ENCODE measurements at places on chromosomes 7 and 10. TPM values are rescaled to one million over a fixed set of nuclear protein-coding genes. Genes with fewer than 3 reads are reported as not detected.

The CACNA2D1 gene
- not detected for total RNA-seq

DNA sequence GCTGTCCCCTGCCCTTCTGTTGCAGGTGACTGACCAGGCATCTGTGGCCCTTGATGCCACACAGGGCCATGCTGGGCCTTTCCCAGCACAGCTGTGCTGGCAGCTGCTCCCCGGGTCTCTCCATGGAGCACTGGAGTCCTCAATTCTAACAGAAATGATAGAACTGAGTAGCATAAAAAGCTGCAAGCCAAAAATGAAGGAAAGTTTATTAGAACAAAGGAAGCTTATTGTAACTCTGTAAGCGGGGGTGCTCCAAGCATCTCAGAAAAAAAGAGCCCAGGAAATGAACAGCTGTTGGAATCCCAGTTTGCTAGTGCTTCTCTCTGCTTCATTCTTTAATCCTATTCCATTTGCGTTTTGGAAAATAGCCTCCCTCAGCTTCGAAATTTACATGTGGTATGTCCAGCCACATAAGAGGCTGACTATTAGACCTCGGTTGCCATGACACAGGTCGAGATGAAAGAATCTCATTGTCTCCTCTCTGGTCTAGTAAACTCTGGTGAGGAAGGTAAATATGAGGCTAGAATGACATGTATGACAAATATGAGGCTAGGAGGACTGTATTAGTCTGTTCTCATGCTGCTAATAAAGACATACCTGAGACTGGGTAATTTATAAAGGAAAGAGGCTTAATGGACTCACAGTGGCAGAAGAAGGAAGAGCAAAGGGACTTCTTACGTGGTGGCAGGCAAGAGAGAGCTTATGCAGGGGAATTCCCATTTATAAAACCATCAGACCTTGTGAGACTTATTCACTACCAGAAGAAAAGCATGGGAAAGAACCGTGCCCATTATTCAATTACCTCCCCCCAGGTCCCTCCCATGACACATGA lies 23.7 kb downstream of the EPDR1 start:
- no peaks in the 10 kb centered on the region for H3K27me3 ChIP-seq
- H3K36me3 ChIP-seq: no peaks in the 10 kb centered on the region
- no peak overlapping the region for H3K27ac ChIP-seq
- DNase-seq: no peak
- H3K4me1 ChIP-seq: no peaks in the 10 kb centered on the region

DNA sequence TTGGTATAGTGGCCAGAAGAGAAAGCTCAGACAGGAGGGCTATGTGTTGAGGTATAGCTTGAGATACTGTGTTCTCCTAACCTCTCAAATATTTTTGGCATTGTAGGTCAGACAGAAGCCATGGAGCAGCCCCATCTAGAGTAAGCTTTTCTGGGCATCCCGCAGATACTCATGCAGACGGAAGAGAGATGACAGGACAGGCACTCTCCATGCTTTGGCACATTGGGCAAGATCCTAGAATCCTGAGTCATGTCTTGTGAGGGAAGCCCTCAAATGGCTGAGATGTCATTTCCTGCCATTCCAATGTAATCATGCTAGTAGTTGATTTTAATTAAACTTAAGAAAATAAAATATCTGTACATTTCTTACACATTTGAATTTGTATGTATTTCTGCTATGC lies 16.8 kb upstream of the KIF20B start:
- DNase-seq: no peak
- H3K4me3 ChIP-seq: no peak overlapping the region
- H3K4me1 ChIP-seq: no peaks in the 10 kb centered on the region
- peaks cover 8% of the 10 kb centered on the region for H3K27me3 ChIP-seq
- H3K27ac ChIP-seq: no peak overlapping the region

DNA sequence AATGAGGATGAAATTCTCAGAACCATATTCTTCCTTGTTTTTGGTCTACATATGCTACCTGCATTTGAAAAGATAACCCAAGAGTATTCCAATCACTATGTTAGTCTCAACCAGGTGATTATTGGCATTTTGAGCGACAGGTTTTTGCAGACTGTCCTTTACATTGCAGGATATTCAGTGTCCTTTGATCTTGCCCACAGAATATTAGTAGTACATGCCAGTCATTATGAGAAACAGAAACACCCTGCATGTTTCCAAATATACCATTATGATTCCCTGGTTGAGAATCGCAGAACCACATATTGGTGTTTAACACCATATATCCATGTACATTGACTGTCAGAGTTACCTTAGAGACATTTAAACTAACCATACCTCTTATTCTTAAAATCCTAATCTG lies 30.6 kb downstream of the TMEM243 start:
- no peak overlapping the region for H3K4me3 ChIP-seq

DNA sequence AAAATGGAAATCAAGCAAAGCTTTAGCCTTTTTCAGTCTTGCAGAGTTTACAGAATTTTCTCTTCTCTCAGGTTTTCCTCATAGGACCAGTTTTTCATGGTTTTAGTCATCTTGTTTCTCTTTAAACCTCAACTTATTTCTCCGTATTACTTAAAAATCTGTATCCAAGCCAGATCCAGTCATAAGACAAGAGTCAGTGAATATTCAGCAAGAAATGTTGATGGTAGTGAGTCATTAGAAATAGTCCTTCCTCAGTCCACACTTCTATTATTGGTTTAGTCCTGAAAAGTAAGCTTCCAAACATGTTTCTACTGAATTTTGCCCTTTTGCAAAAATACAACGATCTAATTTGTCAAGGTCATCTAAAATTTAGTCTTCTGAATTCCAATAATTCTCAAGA lies 107.0 kb downstream of the VIM start:
- H3K27ac ChIP-seq: no peak overlapping the region
- no peaks in the 10 kb centered on the region for H3K27me3 ChIP-seq
- no peak for DNase-seq
- H3K4me1 ChIP-seq: no peaks in the 10 kb centered on the region
- H3K36me3 ChIP-seq: no peaks in the 10 kb centered on the region

- H3K36me3 ChIP-seq: no peaks in the 10 kb centered on the region
- no peak overlapping the region for H3K4me3 ChIP-seq
- DNase-seq: no peak
- H3K27ac ChIP-seq: no peak overlapping the region
- no peaks in the 10 kb centered on the region for H3K27me3 ChIP-seq
- no peaks in the 10 kb centered on the region for H3K4me1 ChIP-seq
Observed at GRCh38 chr10:59175538-59176240, 754 bp upstream of the PHYHIPL start.

GRCh38 chr10:86961481-86962091 lies 3.2 kb downstream of the SNCG start:
- H3K27ac ChIP-seq: no peak overlapping the region
- no peaks in the 10 kb centered on the region for H3K27me3 ChIP-seq
- H3K4me1 ChIP-seq: peaks cover 11% of the 10 kb centered on the region
- no peak for DNase-seq
- H3K36me3 ChIP-seq: no peaks in the 10 kb centered on the region
- H3K4me3 ChIP-seq: no peak overlapping the region

GRCh38 chr7:65390588-65390987 lies 16.9 kb downstream of the ZNF92 start:
- peaks cover 10% of the 10 kb centered on the region for H3K4me1 ChIP-seq
- no peaks in the 10 kb centered on the region for H3K27me3 ChIP-seq
- H3K4me3 ChIP-seq: no peak overlapping the region
- no peak overlapping the region for H3K27ac ChIP-seq
- H3K36me3 ChIP-seq: peaks cover 14% of the 10 kb centered on the region

The AKR1C8 gene
- 9.2 TPM for total RNA-seq

GRCh38 chr10:35887685-35888084 lies 245.6 kb upstream of the FZD8 start:
- no peaks in the 10 kb centered on the region for H3K36me3 ChIP-seq
- no peak overlapping the region for H3K27ac ChIP-seq
- DNase-seq: no peak
- no peaks in the 10 kb centered on the region for H3K4me1 ChIP-seq
- H3K4me3 ChIP-seq: no peak overlapping the region

The PNLIP gene
- total RNA-seq: not detected

DNA sequence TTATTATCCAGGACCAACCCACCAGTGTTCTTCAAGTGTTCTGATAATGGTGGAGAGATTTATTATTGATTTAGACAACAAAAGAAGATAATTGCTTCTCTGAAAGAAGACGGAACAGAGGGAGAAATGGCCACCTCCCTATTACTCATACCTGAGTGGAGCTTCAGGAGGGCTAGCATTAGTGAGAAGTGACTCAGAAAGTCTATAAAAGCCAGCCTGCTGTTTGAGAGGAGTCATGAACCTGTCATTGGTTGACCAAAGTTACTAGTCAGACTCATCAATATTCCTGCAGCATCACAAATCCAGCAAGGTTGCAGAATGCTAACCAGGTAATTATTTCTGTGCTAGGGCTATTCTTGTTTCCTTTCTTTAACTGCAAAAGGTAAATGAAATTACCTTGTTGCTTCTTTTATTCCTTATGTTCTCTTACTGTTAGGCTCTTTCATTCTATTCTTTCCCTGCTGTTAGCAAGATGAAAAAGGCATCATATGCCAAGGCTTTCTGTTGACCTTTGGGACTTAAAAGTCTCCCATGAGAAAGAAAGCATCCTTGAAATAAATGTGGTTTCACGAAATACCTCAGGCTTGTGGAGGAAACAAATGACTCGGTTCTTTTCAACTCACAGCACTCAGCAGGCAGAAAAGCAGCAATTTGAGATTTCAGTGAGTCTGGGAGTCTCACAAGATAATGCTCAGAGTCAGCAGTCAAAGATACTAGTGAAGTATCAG lies 256.4 kb upstream of the PHYHIPL start:
- H3K27ac ChIP-seq: no peak overlapping the region
- H3K36me3 ChIP-seq: no peaks in the 10 kb centered on the region
- H3K27me3 ChIP-seq: no peaks in the 10 kb centered on the region
- no peaks in the 10 kb centered on the region for H3K4me1 ChIP-seq
- no peak overlapping the region for H3K4me3 ChIP-seq

The ITPRID1 gene
- not detected for total RNA-seq

DNA sequence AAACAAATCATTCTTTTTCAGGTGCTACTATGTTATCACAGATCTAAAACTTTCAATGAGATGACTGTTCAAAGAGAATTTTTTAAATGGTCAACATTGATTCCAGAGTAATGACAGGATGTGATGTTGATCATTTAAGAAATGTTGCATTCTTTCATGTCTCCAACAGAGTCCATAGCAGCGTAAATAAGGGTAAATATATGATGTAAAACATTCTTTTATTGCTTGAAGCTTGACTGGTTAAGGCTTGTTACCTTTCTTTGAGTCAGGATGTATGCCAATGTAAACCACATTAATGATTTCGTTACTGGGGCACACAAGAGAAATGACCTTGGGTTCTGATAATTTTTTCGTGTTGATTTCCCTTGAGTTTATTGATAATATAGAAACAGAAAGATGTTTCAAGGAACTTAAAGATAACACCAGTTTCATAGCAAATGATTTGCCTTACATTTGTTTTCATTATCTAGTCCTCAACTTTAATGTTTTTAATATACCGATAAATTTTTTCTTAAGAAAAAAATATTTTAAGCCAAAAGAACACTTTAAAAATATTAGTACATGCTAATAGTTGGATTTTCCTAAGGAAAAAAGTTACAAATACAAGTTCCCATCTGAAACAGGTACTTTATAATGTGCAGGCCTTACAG lies 3.5 kb downstream of the STK17A start:
- H3K36me3 ChIP-seq: no peaks in the 10 kb centered on the region
- no peaks in the 10 kb centered on the region for H3K27me3 ChIP-seq
- peak overlapping the region; percentile 87 for H3K27ac ChIP-seq
- H3K4me3 ChIP-seq: peak overlapping the region; percentile 97
- peak; percentile 81 for DNase-seq
- H3K4me1 ChIP-seq: peaks cover 54% of the 10 kb centered on the region

The MBL2 gene
- total RNA-seq: not detected

DNA sequence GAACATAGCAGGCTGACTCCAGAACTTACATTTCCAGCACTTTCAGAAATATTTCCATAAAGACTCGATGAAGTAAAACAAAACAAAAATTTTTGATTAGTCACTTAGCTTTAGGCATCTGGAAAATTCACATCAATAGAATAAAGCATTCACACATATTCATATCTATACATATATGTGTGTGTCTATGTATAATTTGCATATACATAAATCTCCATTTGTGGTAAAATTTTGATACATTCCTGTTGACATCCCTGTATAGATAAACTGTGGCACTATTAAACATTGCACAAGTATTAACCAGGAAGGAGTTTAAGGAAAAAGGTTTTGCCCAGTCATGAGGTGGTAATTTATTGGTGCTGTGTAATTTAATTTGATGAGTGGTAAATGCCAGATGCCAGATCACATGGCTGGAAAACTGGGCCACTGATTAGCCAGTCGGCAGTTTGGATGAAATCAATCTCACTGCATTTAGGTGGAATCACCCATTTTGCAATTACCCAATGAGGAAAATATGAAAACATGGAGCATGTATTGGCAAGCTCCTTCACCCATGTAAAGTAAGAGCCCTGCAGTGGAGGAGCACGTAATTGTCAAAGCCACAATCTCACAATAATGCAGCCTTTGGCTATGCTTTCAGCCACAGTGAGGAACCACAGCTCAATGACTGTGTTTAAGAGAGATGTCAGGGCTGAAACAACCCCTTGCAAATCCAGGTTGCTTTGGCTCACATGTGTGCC lies 294.6 kb downstream of the RNLS start:
- H3K27ac ChIP-seq: no peak overlapping the region
- no peak for DNase-seq
- H3K27me3 ChIP-seq: no peaks in the 10 kb centered on the region
- no peak overlapping the region for H3K4me3 ChIP-seq

DNA sequence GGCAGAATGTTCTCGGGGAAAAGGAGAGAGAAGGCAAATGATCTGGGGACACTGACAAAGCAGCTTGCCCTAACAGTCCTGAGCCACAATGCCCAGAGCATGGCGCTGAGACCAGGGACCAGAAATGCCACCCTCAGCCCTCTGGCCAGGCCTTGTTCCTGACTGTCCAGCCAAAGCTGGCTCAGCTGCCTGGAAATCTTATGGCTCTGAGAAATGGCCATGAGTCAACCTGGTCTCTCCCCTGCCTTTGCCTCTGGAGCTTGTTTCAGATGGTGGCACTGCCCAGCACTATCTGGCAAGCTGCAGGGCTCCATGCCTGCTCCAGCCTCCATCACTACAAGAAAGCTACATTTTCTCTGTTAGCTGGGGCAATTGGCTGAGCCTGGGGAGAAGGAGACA lies 90.5 kb upstream of the PLXNA4 start:
- H3K36me3 ChIP-seq: no peaks in the 10 kb centered on the region
- no peak for DNase-seq
- peaks cover 14% of the 10 kb centered on the region for H3K4me1 ChIP-seq
- H3K4me3 ChIP-seq: peak overlapping the region; percentile 29
- no peak overlapping the region for H3K27ac ChIP-seq

GRCh38 chr10:123715546-123715945 lies 49.4 kb downstream of the GPR26 start:
- no peaks in the 10 kb centered on the region for H3K36me3 ChIP-seq
- H3K4me1 ChIP-seq: no peaks in the 10 kb centered on the region
- no peak overlapping the region for H3K4me3 ChIP-seq
- H3K27ac ChIP-seq: no peak overlapping the region
- DNase-seq: no peak

DNA sequence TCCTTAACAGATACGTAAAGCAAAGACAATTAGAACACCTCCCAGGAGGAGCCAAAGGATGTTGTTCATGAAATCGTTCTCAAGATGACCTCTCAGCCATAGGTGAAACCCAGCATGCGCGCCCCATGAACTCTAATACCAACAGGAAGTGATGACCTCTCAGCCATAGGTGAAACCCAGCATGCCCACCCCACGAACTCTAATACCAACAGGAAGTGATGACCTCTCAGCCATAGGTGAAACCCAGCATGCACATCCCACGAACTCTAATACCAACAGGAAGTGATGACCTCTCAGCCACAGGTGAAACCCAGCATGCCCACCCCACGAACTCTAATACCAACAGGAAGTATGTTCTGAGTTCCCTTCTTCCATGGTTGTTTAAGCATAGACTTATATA lies 205.2 kb upstream of the ADARB2 start:
- no peak for DNase-seq
- no peak overlapping the region for H3K27ac ChIP-seq
- H3K36me3 ChIP-seq: no peaks in the 10 kb centered on the region
- H3K4me3 ChIP-seq: no peak overlapping the region
- no peaks in the 10 kb centered on the region for H3K27me3 ChIP-seq
